ENCODE measurements at places on chromosomes 5 and 9.

DNA sequence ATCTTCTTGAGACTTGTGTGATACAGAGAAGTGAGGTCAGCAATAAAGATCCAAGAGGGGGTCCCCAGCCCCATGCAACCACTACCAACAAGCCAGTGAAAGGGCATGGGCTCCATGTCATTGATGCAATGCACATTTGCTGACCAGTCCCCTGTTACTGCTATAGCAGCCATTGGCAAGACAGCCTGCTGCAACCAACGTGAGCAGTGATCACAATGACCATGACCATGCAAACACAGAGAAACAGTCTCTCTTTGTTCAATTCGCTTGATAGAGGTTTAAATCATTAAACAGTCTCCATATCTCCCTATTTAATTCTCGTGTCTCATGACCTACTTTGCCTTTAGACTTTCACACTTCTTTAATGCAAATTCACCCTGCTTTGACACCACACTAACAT, 30.0 kb upstream of the FOXB2 start:
- DNase-seq: no peak

GRCh38 chr5:106401561-106401960, 1269.2 kb downstream of the EFNA5 start:
- DNase-seq: no peak

DNA sequence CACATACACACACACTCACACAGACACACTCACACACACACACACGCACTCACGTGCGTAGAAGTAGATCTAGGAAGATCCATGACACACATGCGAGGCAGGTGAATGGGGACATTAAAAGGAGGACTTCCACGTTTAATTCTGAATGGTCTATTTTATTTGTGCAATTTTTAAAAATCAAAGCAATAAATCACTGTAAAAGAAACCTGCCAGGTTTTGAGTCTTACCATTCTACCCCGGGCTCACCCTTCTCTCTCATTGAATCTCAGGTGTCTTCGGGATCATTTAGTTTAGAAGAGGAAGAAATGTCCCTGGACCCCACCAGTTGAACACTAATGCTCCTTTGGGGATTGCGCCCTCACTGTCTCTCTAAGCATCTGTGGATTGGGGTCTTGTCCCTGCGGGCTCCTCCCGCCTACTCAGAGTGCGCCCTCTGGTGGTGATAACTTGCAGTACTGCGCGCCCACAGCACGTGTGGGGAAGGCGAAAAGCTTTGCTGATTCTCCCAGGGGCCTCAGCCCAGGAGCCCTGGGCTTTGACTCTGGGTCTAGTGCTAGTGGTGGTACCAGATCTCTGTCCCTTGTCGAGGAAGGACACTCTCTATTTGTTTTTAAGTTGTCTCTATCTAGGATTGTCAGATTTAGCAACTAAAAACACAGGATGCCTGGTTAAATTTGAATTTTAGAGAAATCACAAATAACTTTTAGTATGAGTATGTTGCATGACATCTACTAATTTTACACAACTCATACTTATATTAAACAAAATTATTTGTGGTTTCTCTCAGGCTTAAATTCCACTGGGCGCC, 34.8 kb downstream of the BOD1 start:
- DNase-seq: peak; percentile 32

DNA sequence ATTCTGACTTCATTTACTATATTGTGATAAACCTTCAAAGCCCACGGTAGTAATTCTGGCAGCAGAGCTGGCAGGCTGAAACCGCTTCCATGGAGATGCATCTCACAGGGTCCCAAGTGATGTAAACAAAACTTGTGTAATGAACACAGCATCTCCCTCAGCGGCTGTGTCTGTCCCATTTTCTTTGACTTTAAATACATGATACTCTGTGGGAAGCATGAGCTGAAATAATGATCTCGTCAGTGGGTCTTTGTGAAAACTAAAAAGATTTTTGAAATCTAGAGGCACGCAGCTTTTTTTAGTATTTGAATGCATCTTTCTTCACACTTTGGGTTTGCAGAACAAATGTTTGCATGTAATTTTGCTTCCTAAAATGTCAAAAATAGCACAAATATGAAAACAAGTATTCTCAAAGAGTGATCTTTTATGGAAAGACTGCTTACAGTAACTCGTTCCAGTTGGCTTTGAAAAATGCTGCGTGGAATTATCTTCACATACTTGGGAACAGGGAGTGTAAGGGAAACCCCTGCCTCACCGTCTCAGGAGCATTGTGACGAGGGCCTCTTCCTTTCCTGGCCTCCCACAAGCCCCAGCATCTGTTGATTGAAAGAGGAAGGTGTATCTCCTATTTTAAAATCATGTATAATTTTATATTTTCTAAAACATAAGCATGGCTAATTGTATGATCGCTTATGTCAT, 18.1 kb upstream of the LPCAT1 start:
- peak; percentile 98 for DNase-seq

GRCh38 chr5:6188976-6189375, 189.4 kb downstream of the MED10 start:
- DNase-seq: no peak

GRCh38 chr5:61182449-61182848, 20.2 kb upstream of the SMIM15 start:
- DNase-seq: peak; percentile 10

GRCh38 chr5:14628346-14628745, 36.2 kb upstream of the OTULIN start:
- peak; percentile 72 for DNase-seq

DNA sequence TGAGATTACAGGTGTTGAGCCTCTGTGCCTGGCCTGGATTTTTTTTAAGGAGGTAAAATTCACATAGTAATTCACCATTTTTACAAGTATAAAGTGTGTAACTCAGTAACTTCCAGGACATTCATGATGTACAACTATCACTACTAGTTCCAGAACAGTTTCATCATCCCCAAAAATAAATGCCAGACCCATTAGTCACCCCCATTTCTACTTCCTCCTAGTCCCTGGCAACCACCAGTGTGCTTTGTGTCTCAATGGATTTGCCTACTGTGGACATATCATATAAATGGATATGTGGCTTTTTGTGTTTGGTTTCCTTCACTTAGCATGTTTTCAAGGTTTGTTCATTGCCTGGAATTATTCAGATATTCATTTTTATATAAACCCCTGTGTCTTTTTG, 72.5 kb upstream of the PANK3 start:
- no peak for DNase-seq

GRCh38 chr9:126752376-126752775, 52.5 kb upstream of the ZBTB43 start:
- no peak for DNase-seq

GRCh38 chr5:172801179-172801671, 30.2 kb upstream of the DUSP1 start:
- no peak for DNase-seq

- no peak for DNase-seq
Measured at GRCh38 chr9:125487842-125488241, 219.2 kb downstream of the MAPKAP1 start.

- DNase-seq: no peak
Measured at GRCh38 chr5:97102010-97102470, 40.4 kb downstream of the LIX1 start.
